ENCODE measurements at places on chromosomes 3 and 15.

- no peak for DNase-seq
Observed at GRCh38 chr15:38876211-38876610, 311.6 kb upstream of the RASGRP1 start.

DNA sequence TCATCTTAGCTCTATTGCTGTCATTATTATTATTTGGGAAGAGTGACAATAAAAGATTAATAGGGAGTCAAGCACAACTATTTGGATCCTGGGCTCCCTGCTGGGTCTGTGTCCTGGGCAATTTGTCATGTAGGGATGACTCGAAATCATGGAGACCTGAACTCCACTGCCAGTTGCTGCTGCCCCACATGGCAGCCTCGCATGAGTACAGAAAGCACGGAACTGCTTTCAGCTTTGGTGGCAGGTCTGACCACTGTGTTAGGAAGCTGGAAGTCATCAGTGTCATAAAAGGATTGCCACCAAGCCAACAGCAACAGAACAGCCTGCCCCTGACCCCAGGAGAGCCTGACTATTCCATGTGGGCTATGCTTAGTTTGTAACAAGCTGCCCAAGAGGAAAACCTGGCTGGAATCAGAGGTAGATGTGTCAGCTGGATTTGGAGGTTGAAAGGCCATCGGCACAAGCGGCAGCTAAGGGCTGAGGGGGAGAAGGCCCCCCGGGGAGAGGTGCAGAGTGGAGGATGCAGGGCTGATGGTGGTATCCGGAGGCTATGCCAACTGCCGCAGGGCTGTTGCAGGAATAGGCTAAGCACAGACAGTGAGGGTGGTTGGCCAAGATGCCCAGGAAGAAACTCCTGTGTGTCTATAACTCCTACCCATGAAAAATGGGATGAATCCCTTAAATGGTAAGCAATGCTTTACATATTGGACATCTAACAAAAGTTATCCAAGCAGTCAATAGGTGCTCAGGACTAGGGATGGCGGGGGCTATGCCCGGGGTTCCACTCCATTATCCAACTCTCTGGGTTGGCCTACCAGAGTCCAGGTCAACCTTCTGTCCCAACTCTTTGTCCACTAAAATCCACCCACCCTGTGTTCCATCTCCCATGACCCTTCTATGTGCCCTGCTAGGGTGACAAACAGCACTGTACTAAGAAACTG is 291.6 kb downstream of the ADAMTS17 start:
- DNase-seq = no peak

DNA sequence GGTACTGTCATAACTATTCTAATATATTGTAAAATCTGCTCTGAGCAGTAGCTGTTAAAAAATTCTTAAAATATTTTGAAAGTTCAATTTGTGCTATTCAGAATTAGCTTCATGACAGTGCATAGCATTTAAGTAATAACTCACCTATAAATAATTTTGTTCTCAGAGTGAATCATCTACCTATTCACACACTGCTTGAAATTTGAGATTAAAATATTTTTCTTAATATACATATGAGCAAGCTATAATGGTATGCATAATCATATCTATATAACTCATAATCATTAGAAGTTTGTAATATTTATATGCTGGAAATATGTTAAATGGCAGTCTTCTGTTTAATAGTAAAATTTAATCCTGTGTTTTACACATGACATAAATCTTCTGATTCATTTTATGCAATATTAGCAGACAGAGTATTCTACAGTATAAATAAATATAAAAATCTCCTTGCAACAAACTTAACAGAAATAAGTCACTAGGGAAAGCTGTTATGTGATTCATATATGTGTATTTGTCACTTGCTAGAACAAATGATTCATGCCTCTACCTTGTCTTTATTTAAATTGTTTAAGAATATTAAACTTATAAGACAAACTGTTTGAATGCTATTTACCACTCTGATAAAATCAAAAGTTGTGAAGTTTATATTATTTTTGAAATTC is 710.8 kb downstream of the PLOD2 start:
- no peak for DNase-seq

DNA sequence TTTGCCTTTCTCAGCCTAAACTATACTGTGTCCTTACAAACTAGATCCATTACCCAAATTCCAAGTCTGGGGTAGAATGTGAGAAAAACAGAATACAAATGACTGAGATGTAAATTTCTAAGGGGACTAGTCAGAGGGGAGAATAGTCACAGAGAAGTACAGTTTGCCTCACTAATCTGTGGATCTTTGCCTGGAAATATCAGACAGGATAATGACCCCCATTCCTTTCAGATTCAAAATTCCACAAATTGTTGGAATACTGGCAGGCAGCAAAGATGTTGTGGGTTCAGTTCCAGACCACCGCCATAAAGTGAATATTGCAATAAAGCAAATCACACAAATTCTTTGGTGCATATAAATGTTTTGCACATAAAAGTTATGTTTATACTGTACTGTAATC is 762.8 kb upstream of the NR2F2 start:
- no peak for DNase-seq

GRCh38 chr3:185754920-185755319 is 69.9 kb downstream of the IGF2BP2 start:
- no peak for DNase-seq

GRCh38 chr3:18423401-18424212 is 1.5 kb downstream of the SATB1 start:
- no peak for DNase-seq

- no peak for DNase-seq
Observed at GRCh38 chr3:23576379-23576959, 229.3 kb upstream of the UBE2E1 start.

DNA sequence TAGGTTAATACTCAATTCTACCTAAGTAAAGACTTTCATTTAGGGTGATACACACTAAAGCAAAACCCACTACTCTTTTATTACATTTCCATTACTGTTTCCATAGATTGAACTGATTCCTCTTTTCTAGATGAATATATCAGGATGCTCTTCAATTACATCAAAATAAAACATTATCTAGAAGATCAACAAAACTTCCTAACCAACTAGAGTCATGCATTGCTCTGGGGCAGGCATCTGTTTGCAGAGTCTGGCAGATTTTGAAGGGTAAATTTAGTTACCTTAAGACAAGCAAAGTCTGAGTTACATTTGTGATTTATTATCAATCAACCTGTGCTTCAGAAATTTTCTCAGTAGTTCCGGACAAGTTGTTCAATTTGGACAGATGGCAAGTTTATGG is 117.1 kb downstream of the NEK11 start:
- no peak for DNase-seq

DNA sequence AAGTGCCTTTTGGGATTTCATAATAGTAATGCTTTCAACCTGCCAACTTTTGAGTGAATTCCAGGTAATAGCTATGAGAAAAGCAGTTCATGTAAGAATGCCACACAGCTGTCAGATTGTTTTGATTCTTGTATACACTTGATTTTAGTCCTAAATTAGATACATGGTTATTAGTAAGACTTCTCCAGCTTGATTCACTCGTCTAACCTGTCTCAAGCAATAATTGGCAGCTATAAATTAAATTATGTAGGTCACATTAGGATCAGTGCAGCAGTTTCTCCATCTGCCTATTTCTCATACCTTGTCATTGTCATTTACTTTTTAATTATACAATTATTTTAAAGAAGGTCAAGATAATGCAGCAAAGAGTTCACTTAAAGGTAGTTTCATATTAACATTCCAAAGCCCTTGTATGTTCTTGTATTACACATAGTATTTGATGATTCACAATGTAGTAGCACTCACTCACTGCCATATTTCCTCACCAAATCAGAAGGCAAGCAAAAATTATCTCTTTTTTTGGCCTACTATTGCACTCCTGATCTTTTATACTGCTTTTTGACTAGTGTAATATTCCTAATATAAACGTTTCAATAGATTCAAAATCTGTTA is 10.9 kb upstream of the CRYBG3 start:
- no peak for DNase-seq

DNA sequence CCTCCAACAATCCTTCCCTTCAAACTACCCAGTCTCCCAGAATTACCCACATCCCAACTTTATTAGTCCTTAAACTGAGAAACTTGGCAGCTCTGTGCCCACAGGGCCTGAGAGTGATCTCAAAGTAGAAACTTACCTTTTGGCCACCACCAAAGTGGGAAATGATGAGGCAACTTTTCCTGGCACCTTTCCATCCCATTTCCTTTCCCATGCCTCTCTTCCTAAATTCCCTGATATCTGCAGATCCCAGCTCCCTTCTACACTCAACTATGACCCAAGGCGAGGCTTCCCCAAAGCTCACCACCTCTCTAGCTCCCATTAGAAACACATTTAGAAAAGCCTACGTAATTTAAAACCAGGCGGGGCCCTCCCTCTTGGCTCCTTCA is 271.9 kb downstream of the FOXP1 start:
- DNase-seq = no peak

DNA sequence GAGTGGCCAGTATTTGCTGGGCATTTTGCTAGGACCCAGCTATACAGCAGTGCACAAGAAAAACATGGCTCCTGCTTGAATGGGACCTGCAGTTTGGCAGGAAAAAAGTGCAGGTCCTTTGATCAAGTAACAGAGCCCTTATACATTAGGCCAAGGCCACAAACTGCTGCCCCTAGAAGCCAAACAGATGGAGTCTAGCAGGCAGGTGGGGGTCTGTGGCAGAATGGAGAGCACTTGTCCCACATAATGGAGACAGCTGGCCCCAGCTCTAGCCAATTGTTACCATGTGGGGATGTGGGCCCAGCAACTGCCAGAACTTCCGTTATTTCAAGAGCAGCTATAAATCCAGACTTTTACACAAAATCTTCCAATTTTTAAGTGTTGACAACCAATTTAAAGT is 79.3 kb downstream of the SHQ1 start:
- DNase-seq = no peak

Measured in stimulated activated CD4-positive, alpha-beta T cell treated with anti-CD3 and anti-CD28 coated beads, Interleukin-1b, Interleukin-23, amount 100 ng/mL, for 24 hours (primary cell).